Activated CD4-positive, alpha-beta T cell treated with anti-CD3 and anti-CD28 coated beads, Interleukin-2, Interleukin-4, amounts not matched to agents 100 ng/mL and 50 ng/mL, durations not matched to agents 16 hours and 8 hours (primary cell): ENCODE measurements at places on chromosomes 16 and 17.

DNA sequence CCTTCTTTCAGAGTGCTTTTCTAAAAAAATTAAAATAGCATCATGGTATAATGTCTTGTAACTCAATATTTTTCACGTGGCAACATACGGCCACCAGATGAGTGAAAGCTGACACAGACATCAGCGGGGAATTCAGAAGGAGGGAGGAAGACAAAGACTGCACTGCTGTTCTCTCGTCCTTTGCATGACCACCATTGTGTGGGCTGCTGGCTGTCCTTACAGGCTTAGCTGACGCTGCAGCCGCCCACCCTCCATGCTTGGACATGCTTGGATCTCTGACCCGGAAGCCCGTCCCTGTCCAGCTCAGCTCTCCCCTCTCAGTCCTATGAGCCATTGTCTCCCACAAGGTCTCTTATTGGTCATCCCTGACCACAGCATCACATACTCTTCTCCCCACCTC, 11.4 kb upstream of the MLYCD start:
- no peak for DNase-seq

- no peak for DNase-seq
Observed at GRCh38 chr17:50027172-50027880, 28.6 kb upstream of the ITGA3 start.

DNA sequence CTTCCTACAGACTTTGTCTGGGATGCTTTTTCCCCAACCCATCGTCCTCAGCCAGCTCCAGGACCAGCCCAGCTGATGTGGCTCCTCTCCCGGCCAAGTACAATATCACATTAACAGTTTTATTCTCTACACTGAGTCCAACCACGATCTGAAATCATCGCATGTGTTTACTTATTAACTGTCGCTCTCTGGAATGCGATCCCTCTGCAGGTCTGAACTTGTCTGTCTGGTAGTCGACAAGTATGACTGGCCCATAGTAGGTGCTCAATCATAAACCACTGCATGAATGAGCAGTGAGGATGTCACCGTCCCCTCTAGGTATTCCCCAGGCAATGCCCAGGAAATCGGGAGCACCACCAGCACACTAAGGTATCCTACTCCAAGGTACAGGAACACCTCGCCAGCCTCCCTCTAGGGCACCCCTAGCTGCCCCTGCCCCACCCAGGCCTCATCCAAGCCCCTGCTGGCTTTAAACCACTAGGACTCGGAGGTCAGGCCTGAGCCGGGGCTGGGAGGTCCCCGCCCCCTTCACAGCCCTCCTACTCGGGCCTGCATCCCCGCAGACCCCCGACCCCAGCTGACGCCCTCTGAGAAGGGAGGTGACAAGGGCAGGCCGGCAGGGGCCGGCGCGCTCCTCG, 27.7 kb downstream of the RTN4RL1 start:
- no peak for DNase-seq

GRCh38 chr16:4179020-4179419, 62.8 kb upstream of the ADCY9 start:
- DNase-seq, result no peak
